Muscle of leg (tissue), 16 donors: ENCODE measurements at places on chromosomes 16 and 17. TPM values are rescaled to one million over a fixed set of nuclear protein-coding genes. Genes with fewer than 3 reads are reported as not detected.

DNA sequence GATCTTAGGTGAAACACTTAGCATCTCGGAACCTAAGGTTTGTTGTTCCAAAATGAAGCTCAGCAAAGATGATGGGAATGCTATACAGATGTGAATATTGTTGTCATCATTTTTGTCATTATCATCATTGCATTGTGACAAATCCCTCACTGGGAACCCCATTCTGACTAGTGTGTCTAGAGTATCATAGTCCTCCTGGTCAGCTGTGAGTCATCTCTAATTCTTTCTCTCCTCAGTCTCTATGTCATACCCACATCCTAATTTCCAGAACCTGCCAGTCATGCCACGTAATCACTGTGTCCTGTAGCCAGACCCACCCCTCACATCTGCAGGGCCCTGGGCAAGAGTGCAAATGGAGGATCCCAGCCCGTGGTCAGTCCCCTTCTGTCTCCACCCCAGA is 60.5 kb upstream of the CLEC3A start:
- no peak for DNase-seq

DNA sequence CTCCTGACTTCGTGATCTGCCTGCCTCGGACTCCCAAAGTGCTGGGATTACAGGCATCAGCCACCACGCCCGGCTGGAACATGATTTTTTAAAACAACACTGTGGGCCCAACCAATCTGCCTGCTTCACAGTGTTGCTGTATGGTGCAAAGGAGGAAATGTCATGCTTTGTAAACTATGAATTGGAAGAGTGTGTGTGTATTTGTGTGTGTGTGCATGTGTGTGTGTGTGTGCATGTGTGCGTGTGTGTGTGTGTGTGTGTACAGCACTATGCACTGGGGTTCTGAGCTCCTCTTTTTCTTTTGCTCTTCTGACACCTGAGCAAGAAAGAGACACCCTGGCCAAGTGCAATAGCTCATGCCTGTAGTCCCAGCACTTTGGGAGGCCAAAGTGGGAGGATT is 14.5 kb upstream of the CNOT1 start:
- DNase-seq: no peak

DNA sequence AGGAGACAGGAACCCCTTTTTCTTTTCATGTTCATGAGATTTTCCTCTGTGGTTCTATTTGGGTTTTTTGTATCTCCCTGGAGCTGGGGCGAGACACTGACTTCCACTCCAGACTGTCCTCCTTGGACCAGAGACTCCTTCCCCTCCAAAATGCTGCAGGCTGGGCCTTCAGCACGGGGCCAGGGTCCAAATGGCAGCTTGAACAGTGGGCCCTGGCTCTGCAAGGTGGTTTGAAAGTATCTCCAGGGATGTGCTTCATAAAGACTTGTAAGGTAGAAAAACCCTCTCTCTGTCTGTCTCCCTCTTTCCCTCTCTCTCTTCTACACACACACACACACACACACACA is 236.1 kb downstream of the ZNF423 start:
- no peak for DNase-seq

- DNase-seq: no peak
These were observed 144.1 kb downstream of the RAB11FIP4 start for GRCh38 chr17:31535581-31535981.

DNA sequence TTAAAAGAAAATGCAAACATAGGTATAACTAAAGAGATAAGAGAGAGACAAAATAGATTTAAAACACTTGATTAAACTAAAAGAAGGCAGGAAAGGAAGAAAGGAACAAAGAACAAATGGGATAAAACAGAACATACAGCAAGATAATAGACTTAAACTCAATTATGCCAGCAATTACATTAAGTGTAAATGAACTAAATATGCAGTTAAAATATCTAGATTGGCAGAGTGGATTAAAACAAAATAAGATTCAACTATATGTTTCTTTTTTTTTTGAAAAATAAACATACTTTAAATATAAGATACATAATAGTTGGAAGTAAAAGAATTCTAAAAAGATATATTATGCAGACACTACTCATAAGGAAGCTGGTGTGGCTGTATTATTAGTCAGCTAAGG is 9.7 kb upstream of the CFAP20 start:
- DNase-seq: no peak

DNA sequence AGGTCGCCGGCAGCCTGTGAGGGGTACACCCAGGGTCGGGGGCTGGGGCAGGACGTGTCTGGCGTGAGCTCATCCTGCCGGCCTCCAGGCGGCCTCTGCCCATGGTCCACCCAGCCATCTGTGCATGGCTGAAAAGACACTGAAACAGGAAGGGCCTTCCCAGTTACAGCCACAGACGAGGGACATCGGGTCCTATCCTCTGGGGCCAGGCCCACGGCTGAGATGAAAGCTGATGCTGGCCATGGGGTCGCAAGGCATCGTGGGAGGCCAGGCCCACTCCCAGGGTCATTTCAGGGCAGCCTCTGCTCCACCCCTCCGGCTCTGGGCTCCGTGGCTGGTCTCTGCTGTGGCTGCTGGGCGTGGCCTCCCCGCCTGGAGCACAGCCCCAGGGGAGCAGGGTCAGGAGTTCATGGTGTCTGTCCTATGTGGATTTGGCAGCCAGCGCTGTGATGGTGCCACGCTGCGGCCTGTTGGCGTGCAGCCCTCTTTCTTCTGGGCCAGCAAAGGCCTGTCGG is 16.6 kb upstream of the ATP6V0C start:
- peak; percentile 73 for DNase-seq

DNA sequence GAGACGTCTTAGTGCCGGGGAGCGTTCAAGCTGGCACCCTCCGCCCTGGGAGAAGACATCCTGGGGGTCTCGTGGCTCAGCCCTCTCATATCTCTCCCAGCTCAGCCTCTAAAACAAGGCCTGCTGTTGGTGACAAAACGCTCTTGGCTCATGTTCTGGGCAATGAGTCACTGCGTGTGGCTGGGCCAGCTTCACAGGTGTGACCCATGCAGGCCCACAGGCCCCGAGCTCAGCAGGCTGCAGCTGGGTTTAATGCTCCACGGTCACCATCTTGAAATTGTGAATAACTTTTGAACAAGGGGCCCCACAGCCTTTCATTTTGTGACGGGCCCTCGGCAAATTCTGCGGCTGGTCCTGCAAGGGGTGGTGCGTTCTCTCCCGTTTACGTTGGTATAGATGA is 22.4 kb downstream of the GAA start:
- DNase-seq: peak; percentile 46

DNA sequence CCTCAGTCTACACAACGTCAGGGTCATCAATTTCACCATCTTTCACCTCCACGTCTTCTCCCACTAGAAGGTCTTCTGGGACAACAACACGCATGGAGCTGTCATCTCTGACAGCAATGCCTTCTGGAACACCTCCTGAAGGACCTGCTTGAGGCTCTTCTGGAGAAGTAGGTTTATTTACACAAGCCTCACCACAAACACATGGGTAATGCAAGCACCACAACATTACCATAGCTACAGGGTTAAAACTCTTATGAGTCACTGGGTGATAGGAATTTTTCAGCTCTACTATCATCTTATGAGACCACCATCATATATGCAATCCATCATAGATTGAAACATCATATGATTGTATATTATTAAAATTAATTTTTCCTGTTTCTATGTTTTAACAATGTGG is 215.4 kb downstream of the CHD9NB start:
- no peak for DNase-seq

DNA sequence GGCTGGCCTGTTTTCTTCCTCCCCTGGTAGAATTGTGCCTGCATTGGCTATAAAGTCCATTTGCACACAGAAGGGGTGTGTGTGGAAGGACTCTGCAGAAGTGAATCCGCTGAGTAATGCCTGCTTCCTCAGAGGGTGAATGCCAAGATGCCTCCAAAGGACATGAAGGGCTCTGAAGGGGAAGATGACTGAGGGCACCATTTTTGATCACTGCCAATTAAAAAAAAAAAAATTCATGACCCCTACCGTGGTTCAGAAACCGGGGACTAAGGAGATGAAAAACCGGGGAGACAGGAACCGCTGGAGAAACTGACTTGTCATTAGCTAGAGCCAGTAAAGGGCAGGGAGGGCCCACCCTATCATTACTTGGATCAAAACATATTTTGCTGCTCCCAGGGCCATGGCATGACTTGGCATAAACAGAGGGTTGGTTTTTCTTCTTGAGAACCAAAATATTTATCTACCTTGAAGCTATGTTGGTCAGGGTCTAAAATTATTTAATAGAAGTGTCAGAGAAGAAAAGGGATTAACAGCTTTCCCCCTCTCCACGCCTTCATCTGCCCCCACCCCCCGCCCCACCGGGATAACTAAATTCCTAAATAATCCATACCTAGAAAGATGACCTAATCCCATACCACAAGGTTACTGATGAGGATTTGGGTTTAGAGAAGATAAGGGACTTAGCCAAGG is 3.6 kb upstream of the USP7 start:
- DNase-seq: peak; percentile 64

DNA sequence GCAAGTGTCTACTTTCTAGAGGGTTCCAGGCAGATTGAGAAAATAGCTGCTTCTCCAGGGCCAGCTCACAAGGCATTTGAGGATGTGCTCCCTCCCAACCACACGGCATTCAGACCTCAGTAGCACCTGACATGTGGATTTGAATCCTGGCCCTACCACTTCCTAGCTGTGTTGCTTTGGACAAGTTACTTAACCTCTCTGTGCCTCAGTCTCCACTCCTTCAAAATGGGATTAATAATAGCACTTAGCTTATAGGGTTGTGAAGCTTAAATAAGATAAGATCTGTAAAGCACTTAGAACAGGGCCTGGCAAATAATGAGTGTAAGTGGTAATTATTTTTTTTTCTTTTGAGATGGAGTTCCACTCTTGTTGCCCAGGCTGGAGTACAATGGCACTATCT is 21.0 kb upstream of the NOMO2 start:
- no peak for DNase-seq

DNA sequence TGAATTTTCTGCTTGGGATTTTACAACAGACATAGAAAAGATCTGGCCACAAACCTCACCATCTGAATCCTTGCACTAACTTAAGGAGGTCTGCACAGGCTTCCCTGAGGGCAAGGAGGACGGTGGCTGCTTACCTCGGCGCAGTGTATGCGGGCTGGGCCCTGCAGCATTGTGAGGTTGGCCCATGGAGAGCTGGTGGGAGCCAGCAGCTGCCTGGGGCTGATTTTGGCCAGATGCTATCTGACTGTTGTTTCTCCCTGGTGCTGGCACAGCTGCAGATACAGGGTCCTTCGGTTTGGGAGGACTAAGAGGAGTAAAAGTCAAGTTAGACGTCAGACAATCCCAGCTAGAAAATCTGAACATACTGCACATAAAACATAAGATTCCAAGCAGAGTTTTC is 79.8 kb downstream of the ARHGAP17 start:
- no peak for DNase-seq

GRCh38 chr17:78131172-78132083 is 857 bp downstream of the TMC8 start:
- DNase-seq: no peak

DNA sequence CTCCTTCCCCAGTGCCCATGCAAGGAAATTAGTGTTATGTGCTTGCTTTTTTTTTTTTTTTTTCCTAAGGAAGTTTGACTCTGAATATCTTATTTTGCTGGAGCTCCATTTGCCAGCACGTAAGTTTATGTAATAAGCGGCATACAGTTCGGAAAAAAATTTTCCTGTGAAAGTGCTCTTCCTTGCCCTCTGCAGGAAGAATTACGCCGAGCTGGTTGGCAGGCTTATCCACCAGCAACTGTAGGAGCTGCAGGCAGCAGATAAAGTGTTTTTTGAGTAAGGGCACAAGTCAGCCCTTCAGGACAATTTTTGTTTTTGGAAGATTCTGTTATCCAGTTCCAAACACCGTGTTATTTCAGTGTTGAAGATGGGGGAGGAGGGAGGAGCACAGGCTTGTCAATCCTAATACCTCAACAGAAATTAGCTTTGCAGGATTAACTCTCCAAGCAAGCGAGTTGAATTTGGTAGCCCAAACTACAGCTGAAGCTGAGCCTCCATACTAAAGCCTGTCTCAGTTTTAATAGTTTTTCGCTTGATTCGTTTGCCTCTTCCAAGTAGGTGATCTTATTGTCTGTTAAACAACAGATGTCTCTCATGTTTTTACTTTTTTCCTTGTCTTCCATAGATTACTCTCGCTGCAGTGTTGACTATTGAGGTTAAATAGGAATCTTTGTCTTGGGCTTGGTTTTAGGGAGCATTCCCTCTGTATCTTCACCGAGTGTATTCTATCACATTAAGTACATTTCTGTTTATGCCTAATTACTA is 1.1 kb downstream of the SPECC1 start:
- DNase-seq: peak; percentile 88

DNA sequence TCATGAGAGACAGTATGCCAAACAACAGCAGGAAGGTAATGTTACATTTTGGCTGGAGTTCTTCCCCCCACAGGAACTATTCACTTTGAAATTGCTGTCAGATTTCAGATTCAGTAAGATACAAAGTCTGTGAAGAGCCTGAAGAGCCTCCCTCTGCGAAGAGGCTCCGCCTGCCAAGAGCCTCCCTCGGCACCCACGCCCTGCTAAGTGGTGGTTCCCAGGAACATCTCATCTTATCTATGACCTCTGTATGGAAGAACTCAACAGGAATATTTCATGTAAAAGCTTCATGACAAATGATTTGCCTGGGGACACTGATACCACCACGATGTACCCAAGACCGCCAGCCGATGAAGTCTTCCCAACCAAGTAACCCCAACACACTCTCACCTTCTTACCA is 3.2 kb downstream of the ZC3H7A start:
- DNase-seq: no peak

DNA sequence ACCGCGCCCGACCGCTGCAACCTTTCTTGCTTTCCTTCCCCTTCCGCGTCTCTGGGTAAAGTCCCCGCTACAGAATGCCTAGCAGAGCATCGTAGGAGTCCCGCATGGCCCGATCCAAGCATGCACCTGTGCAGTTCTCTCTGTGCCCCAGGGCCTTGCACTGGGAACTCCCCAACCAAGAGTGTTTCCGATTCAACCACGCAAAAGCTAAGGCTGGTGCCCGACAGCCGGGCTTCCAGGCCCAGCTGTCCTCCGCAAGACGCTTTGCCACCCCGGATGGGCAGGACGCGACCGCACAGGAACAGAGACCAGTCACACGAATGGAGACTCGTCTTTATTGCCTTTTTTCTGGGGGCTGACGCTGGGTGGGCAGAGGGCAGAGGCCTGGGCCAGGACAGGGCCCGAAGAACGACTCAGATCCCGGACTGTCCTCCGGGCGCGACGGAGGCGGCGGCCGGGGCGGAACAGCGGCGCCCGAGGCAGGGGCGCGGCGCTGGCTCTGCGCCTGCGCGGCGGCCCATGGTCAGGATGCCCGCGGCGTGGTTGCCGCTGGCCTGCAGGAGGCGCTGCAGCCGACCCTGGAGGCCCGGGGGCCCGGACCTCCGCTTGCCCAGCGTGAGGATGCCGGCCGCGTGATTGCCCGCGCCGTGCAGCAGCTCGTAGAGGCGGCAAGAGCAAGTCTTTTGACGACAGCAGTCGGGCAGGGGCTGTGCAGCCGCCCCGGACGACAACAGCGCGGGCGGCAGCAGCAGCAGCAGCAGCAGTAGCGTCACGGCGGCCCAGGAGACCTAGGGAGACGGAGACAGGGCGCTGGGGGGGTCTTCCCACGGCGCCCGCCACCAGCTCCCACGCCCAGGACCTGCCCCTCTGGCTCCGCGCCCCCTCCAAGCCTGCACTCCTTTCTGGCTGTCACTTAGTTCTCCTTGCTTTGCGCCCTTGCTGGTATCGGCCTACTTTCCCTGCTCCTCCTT is 1.2 kb downstream of the HCRT start:
- DNase-seq: peak; percentile 78

KRTAP9-9 gene
- not detected for polyA plus RNA-seq

ARL2BP gene
- 38.4 TPM for polyA plus RNA-seq

HOXB2 gene
- 10.0 TPM for polyA plus RNA-seq

SYT17 gene
- polyA plus RNA-seq: 5.6 TPM

NLRC3 gene
- polyA plus RNA-seq: 0.93 TPM
